Osteoblast (primary cell): ENCODE measurements at places on chromosomes 1 and 21. TPM values are rescaled to one million over a fixed set of nuclear protein-coding genes. Genes with fewer than 3 reads are reported as not detected.
A peak's percentile ranks its signal among the peaks of the same experiment; 100 is the strongest.

- DNase-seq = peak; percentile 97
Observed at GRCh38 chr1:1437904-1438376, 2.5 kb downstream of the VWA1 start.

- DNase-seq = no peak
Observed at GRCh38 chr1:171258943-171259342, 10.6 kb downstream of the FMO1 start.

GRCh38 chr1:46137916-46138315, 5.5 kb upstream of the PIK3R3 start:
- peak; percentile 47 for DNase-seq

DNA sequence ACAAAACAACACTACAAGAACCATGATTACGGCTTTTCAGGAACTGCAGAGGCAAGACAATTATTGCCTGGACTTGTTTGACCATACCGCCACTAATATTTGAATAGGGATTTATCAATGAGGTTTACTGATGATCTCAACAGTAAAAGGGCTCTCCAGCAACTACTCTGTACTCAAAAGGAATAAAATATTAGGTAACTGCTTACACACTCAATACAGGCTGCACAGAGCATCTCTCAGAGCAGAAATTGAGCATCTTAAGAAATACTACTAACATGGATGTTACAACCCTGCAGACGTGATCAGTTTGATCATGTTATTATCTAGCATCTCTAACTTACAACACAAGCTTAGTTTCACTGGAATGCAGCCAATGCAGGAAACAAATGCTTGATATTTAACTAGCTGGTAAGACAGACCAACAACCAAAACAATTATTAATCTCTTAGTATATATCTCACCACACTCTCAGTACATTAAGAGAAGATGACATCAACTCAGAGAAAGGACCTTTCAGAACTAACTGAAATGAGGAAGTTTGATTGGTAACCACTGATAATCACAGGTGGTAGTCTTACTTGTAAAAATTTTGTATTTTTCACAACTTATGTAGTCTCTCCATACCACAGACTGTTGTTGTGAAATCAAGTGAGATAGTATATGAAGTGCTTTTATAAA, 52.2 kb downstream of the PUM1 start:
- no peak for DNase-seq

DNA sequence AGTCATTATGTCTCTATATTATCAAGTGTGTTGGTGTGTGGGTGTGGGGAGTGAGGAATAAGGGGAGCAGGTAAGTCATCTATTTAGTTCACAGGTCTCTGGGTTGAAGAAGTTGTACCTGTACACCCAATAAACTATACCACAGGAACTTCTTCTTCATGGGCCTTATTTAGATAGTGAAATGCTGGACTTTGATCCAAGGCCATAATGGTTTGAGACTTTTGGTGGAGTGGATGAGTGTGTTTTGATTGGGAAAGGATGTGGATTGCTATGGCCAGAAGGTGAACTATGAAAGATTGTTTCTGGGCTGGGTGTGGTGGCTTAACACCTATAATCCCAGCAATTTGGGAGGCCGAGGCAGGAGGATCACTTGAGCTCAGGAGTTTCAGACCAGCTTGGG, 7.0 kb upstream of the ZMYM6 start:
- DNase-seq = no peak

- peak; percentile 85 for DNase-seq
Observed at GRCh38 chr1:119713039-119713748, 1.5 kb downstream of the PHGDH start.

DNA sequence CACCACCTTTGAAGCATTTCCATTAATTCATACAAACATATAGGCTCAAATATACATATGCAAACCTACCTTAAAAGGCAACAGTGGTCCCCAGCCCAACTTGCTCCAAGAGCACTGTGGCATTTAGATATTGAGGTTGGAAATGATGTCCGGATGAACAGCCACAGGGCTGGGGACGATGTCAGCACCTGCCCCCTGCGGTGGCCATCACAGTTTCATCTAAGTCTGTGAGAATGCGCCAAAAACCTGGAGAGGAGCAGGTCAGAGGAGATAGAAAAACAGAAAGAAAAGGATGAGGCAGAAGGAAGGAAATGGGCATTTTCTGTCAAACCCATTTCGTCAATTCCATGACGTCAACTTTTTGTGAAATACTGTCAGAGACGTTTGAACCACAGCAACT, 67.4 kb downstream of the TIAM1 start:
- DNase-seq = no peak

DNA sequence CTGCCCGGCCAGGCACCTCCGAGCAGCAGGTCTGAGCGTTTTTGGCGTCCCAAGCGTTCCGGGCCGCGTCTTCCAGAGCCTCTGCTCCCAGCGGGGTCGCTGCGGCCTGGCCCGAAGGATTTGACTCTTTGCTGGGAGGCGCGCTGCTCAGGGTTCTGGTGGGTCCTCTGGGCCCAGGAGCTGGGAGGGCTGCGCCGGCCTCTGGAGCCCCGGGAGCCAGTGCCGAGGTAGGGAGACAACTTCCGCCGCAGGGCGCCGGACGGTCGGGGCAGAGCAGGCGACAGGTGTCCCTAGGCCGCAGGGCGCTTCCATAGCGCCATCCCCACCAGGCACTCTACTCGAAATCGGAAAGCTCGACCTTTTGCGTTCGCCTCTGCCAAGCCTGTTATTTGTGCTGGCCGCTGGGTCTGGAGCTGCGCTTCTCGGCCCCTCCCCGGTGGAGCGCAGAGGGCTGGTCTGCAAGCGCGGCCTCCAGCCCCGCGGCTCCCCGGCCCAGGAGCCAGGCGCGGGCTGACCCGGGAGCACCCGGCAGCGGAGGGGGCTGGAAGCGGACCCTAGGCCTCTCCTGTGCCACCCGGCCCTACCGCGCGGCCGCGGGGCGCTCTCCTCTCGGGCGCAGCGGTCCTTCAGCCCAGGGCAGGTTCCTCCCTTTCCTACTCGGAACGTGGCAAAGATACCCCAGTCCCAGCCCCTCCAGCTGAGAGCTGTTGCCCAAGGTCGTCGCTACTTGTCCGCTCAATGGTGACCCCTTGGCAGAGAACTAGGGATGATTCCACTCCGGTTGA, 2.2 kb downstream of the SIM2 start:
- peak; percentile 72 for DNase-seq

- DNase-seq = no peak
Observed at GRCh38 chr21:42637267-42638041, 16.0 kb upstream of the PDE9A start.

DNA sequence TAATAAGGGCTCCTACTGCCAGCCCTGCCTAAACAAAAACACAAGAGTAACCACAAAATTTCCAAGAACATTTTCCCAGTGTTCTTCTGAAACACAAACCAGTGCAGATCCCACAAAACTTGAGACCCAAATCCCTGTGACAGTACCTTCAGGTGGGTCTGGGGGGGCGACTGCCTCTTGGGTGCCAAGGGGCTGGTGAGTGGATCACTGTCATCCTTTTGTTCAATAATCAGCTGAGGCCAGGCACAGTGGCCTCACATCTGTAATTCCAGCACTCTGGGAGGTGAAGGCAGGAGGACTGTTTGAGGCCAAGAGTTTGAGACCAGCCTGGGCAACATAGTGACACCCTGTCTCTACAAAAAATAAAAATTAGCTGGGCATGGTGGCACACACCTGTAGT, 87.6 kb downstream of the GLIS1 start:
- no peak for DNase-seq

- no peak for DNase-seq
Observed at GRCh38 chr1:117627546-117628130, 21.8 kb downstream of the TENT5C start.

- DNase-seq = peak; percentile 88
Observed at GRCh38 chr1:64965366-64966157, 787 bp downstream of the JAK1 start.

- DNase-seq = no peak
Observed at GRCh38 chr1:176938375-176938774, 226.1 kb downstream of the ASTN1 start.

DNA sequence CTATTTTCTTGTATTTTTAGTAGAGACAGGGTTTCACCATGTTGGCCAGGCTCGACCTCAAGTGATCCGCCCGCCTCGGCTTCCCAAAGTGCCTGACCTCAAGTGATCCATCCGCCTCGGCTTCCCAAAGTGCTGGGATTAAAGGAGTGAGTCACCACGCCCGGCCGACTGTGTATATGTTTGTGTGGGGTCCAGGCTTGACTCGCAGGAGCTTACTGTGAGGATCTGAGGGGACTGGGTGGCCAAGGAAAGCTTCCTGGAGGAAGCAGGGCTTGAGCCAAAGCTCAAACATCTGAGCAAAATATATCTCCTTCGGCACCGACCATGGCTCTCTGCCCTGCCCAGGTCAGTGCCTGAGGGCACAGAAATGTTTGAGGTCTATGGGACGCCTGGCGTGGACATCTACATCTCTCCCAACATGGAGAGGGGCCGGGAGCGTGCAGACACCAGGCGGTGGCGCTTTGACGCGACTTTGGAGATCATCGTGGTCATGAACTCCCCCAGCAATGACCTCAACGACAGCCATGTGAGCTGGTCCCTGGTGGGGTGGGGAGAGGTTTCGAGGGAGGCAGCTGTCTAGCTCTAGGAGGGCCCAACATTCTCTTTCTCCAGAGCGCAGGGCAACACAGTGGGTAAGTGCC, 10.5 kb downstream of the PADI3 start:
- DNase-seq = peak; percentile 89

DNA sequence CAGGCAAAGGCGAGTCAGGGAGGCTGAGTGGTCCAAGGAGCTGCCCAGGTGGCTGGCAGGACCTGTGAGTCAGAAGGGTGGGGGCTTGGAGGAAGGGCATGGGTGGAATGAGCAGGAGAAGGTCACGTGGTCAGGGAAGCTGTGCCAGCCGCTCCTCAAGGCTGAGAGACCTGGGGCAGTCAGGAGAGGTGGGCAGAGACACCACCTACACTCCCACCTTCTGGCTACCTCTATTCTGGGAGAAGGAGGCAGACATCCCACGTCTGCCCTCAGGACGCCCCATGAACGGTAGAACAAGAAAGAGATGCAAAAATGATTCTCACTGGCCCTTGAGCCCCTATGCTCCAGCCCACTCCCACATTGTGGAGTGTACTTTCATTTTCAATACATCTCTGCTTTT, 151.8 kb upstream of the RAB4A start:
- no peak for DNase-seq

GRCh38 chr1:153444078-153444477, 16.4 kb downstream of the S100A7 start:
- no peak for DNase-seq

DNA sequence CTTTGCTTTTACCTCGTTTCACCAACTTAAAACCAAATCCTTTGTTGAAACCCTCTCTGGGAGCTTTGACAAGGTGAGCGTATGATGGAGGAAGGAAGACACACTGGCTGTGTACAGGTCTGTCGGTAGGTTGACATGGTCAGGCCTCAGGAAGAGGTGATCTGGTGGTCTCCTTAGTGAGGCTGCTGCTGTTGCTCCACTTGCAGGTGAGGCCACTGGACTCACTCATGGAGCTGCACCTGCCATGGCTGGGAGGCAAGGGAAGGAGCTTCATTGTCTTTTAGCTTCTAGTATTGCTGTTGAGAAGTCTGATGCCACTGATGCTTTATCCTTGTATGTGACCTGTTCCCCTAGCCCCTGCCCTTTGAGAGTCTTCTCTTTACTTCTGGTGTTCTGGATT, 35.7 kb downstream of the TENT5C start:
- peak; percentile 61 for DNase-seq

C8A gene
- not detected in 2 replicates for total RNA-seq

PLA2G2C gene
- not detected in 2 replicates for total RNA-seq

KRTAP7-1 gene
- not detected in 2 replicates for total RNA-seq

TCHH gene
- not detected in 2 replicates for total RNA-seq

NMNAT2 gene
- 2.5 and 5.6 TPM in 2 replicates for total RNA-seq

FCRL5 gene
- total RNA-seq = under 0.01 TPM in 1 of 2 replicates, not detected in the other

EFNA1 gene
- total RNA-seq = 0.36 and 0.88 TPM in 2 replicates

ADGRL4 gene
- total RNA-seq = 16.6 and 23.6 TPM in 2 replicates

HES2 gene
- not detected in 2 replicates for total RNA-seq

CFHR5 gene
- total RNA-seq = not detected in 2 replicates

CD1D gene
- under 0.01 TPM in 1 of 2 replicates, not detected in the other for total RNA-seq

CRNN gene
- total RNA-seq = not detected in 2 replicates
